Upper lobe of left lung (tissue), 6 donors: ENCODE measurements at places on chromosomes 3 and 15. TPM values are rescaled to one million over a fixed set of nuclear protein-coding genes. Genes with fewer than 3 reads are reported as not detected.

Gene ITGB5
- 137 TPM for total RNA-seq

DNA sequence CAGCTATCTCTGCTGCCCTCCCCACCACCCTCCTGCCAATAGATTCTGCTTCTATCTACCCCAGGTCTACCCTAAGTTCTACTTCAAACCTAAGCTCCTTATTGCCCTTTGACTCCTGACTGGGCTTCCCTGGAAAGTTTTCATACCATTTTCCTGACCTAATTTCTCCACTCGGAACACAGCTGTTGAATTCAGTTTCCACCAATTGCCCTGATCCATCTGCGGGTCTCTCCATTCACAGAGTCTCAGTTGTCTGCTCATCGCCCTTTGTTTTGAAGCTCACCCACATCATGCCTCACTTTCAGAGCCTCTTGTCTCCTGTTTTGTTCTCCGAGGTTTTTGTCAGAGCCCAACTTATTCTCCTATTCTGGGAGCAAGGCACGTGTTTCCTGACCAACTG is 56.8 kb upstream of the ABI3BP start:
- DNase-seq: no peak

GRCh38 chr3:81279481-81280379 is 481.7 kb downstream of the GBE1 start:
- no peak for DNase-seq

GRCh38 chr3:14721126-14721864 is 46.4 kb downstream of the C3orf20 start:
- DNase-seq: no peak

Gene CCNDBP1
- total RNA-seq: 69.7 TPM

DNA sequence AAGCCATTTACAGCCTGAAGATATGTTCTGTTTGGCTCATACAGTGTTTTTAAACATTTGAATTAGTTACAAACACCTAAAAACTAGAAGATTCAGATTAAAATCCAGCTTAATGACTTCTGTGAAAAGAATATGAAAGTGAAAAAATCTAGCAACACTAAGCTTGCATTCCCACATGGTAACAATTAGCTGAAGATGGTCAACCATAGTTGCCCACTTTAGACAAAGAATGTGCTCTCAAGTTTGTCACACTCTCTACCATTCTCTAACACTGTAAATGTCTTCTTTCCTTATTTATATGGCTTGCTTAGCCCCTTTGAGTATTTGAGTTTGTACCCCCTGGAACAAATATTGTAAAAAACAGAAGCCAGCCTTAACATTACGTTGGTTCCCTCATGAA is 32.7 kb downstream of the HDGFL3 start:
- DNase-seq: no peak

DNA sequence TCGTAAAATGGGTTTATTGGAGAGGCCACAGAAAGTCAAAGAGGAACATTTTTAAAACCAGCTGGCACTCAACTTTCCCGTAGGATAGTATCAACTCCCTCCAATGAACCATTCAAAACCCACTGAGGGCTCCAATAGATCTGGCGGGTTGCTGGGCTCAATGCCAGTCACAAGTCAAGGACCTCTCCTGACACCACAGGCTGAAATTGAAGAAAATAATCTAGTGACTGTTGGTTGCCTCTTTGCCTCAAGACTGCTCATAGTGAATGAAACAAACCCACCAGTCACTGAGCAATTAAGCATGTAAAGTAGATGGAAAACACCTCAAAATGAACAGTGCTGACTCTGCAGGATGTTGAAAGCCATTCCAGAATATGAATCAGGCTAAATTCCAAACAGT is 500.6 kb upstream of the AGTR1 start:
- DNase-seq: no peak

DNA sequence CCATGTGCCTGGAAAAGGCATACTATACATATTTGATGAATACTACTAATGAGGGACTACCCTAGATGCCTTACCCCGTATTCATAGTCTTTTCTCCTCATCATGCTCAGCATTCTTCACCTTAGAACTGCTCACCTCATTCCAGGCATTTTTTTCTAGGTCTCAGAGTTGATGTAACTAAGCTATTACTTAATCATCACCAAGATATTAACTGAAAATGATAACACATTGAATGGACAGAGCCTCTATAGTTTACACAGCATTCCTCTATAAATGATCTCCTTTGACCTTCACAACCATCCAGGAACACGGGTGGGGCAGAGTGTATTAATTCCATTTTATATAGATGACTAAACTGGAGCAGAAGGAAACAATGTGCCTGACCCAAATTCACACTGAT is 174.1 kb upstream of the DPH6 start:
- no peak for DNase-seq

GRCh38 chr3:186665625-186666188 is at the start of gene HRG:
Gene HRG, plus strand, starts transcription at chr3:186666014. Its CDS starts 18 bp downstream, at chr3:186666032.
- DNase-seq: no peak
